ENCODE measurements at places on chromosomes 7 and 10. TPM values are rescaled to one million over a fixed set of nuclear protein-coding genes. Genes with fewer than 3 reads are reported as not detected.

GRCh38 chr7:69732203-69732602 is 133.9 kb downstream of the AUTS2 start:
- H3K27me3 ChIP-seq: no peaks in the 10 kb centered on the region
- no peaks in the 10 kb centered on the region for H3K36me3 ChIP-seq
- no peak overlapping the region for H3K27ac ChIP-seq
- H3K4me3 ChIP-seq: no peak overlapping the region

ABCB4 gene
- total RNA-seq: not detected

DNA sequence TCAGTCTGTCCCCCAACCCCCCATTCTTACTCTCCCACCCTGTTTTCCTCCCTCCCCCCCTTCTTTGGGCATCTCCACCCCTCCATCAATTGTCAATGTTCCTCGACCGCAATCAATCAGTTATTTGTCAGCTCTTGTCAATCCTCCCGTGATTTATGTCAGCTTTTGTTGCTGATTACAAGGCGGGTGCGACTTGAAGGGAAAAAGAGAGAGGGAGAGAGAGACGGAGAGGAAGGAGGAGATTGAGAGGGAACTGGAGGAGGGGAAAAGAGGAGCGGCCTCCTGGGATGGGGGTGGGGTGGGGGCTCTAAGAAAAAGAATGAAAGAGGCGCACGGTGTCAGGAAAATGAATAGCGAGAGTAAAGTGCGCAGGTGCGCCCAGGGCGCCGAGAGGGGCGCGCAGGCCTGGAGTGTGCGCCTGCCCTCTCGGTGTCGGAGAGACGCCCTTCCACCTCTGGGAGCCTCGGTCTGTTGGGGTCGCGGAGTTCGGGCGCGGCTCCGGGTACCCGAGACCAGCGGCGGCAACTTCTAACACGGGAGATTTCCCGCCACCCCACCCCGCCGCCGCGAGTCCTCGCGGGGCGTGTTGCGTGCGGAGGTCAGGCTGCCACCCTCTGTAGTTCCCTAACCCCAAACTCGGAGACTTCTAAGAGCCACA is 1.1 kb upstream of the ZNF503 start:
- H3K36me3 ChIP-seq: peaks cover 5% of the 10 kb centered on the region
- peak overlapping the region; percentile 83 for H3K27ac ChIP-seq
- H3K4me1 ChIP-seq: peaks cover 29% of the 10 kb centered on the region
- peak overlapping the region; percentile 80 for H3K4me3 ChIP-seq

SLC12A9 gene
- total RNA-seq: 41.2 TPM

GRCh38 chr10:110007161-110007700 is 553 bp upstream of the ADD3 start:
- no peak for DNase-seq
- H3K4me1 ChIP-seq: peaks cover 34% of the 10 kb centered on the region
- no peaks in the 10 kb centered on the region for H3K36me3 ChIP-seq
- H3K27me3 ChIP-seq: peaks cover 4% of the 10 kb centered on the region

DNA sequence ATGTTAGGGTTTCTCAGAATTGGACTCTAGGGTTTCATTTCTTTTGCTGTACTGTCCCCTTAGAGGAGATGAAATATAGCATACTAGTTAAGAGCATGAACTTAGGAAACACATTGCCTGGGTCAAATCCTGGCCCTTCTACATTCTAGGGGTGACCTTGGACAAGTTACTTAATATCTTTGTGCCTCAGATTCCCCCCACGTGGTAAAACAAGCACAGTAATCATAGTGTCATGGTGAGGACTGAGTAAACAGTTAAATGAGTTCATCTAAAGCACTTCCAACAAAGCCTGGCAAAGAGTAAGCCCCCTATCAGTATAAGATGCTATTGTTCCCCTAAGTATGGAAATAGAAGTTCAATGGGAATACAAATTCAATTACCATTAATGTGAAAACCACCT is 5.1 kb downstream of the DPY19L1 start:
- no peaks in the 10 kb centered on the region for H3K36me3 ChIP-seq
- H3K4me1 ChIP-seq: peaks cover 20% of the 10 kb centered on the region
- H3K4me3 ChIP-seq: no peak overlapping the region
- peaks cover 10% of the 10 kb centered on the region for H3K27me3 ChIP-seq
- H3K27ac ChIP-seq: no peak overlapping the region

GRCh38 chr10:104331208-104331838 is 6.9 kb downstream of the ITPRIP start:
- no peaks in the 10 kb centered on the region for H3K27me3 ChIP-seq
- H3K4me3 ChIP-seq: no peak overlapping the region
- peak overlapping the region; percentile 38 for H3K27ac ChIP-seq

MSMB gene
- total RNA-seq: not detected

- DNase-seq: no peak
- H3K27me3 ChIP-seq: peaks cover 39% of the 10 kb centered on the region
- H3K4me1 ChIP-seq: no peaks in the 10 kb centered on the region
- no peak overlapping the region for H3K4me3 ChIP-seq
These were observed 36.7 kb upstream of the STK17A start for GRCh38 chr7:43546231-43546630.
